ENCODE measurements at places on chromosomes 6 and 20.

DNA sequence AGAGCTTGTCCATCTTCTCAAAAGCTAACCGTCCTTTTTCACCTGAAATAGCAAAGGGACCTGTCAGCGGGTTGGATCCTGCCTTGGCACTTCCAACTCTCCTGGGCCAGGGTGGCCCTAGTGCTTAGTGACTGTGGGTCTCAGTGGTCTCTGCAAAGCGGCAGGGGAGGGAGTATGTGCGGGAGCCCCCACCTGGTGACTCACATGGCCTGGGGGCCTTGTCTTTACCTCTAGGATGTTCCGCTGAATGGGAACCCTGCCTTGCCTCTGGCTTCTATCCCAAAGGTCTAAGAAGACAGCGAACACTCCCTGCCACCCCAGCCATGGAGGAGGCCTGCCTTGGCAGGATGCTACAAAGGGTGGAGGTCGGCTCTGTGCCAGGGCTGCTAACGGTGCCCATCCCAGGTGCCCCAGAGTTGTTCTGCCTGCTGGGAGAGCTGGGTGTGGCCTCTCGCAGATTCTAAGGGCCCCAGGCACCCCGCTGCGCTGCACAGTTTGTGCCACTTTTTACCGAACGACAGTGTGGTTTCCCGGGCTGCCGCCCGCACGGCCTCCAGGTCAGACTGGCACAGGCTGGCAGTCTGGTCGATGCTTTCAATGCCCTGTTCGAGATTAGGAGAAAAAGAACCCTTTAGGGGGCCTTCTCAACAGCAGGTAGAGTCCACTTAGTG lies 77.2 kb downstream of the PTPN1 start:
- no peak for DNase-seq

DNA sequence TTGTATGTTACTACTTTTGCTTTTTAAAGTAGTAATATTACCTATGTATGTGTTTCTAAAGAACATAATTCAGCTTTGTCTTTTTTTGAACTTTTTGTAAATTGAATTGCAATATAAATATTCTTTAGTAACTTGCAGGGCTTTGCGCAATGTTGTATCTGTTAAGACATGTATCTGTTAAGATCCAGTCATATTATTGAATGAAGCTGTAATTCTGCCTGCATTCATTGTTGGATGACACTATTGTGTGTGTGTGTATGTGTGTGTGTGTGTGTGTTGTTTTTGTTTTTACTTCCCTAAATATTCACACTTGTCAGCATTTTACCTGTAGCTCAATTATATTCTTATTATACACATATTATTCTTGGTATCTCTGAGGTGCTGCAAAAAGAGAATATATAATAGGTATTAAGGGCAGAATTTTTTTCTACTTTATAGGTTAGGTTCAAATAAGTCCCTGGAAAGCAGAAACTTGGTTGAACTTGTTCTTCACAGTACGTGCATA lies 164.0 kb downstream of the MEI4 start:
- DNase-seq = no peak

GRCh38 chr20:63189846-63190559 lies 25.9 kb downstream of the YTHDF1 start:
- no peak for DNase-seq

DNA sequence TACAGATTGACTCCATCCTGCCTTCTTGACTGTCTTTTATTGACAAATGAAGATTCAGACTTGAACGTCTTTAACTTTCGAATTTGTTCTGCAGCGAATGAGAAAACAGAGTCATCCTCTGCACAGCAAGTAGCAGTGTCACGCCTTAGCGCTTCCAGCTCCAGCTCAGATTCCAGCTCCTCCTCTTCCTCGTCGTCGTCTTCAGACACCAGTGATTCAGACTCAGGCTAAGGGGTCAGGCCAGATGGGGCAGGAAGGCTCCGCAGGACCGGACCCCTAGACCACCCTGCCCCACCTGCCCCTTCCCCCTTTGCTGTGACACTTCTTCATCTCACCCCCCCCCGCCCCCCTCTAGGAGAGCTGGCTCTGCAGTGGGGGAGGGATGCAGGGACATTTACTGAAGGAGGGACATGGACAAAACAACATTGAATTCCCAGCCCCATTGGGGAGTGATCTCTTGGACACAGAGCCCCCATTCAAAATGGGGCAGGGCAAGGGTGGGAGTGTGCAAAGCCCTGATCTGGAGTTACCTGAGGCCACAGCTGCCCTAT lies 12.2 kb downstream of the BRD2 start:
- no peak for DNase-seq

DNA sequence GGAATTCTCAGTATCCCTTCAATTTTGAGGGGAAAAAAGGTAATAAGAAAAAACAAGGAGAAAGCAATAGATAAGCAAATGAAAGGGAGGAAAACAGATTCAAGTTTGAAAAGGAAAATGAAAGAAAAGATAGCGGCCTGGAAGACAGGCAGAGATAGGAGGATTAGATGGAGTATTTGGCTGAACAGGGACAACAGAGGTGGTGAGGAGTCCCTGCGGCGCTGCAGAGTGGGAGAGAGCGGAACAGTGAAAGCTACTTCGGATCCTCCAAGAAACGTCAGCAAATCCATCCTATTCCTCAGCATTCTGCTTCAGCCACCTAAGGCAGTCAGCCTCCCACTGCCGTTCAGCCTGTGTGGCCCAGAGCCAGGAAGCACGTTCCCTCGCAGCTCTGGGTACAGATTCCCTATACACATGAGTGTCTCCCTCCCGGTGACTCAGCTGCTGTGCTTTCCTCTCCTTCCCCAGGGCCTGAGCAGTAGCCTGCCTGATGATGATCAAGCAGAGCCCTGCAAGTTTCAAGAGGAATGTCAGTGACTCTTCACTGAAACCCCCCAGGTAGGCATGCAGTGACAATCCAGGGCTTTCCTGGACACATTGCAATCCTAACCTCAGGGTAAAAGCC lies 43.4 kb upstream of the CDYL start:
- DNase-seq = no peak
